ENCODE measurements at places on chromosomes 1 and 21.

DNA sequence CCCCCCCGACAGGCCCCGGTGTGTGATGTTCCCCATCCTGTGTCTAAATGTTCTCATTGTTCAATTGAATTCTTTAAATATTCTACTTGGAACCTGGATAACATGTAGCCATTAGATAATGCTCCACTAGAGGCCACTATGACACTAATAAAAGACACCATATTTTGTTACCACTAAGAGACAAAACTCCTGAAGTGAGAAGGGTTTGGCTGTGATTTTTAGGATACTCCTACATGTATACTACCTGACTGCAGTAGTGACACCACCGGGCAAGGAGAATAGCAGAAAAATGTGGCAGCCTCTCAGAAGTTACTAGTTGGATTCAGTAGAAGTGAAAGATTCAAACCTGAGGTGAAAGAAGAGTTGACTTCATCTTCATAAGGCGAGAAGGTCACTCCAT lies 36.0 kb downstream of the F5 start:
- no peak for DNase-seq

DNA sequence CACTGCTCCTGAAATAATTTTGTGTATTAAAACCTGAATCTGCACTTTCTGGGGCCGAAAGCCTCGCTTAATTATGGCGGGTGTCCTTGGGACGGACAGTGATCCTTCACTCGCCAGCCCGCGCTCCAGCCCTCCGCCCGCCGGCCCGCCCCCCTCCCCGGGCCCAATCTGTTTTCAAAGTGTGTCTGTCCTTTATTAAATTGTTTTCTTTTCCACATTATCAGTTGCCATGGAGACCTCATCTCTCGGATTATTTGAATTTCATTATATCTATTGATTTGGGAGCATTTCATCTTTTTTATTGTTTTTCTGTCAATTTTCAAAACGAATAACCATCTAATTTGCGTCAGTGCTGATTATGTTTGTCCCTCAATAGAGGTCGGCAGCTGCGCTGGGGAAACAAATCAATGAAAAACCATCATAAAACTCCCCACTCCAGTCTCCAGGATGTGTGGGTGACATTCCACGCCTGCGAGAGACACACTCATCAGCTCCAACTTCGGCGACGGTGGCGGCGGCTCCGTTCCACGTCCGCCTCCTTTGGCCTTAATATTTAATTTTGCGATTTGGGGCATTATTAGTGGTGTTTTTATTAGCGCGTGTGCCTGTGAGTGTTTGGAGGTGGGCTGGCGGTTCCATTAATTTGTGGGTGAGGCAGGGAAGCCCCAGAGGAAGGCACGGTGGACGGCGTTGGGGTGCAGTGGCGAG lies 123.9 kb downstream of the CASZ1 start:
- no peak for DNase-seq

DNA sequence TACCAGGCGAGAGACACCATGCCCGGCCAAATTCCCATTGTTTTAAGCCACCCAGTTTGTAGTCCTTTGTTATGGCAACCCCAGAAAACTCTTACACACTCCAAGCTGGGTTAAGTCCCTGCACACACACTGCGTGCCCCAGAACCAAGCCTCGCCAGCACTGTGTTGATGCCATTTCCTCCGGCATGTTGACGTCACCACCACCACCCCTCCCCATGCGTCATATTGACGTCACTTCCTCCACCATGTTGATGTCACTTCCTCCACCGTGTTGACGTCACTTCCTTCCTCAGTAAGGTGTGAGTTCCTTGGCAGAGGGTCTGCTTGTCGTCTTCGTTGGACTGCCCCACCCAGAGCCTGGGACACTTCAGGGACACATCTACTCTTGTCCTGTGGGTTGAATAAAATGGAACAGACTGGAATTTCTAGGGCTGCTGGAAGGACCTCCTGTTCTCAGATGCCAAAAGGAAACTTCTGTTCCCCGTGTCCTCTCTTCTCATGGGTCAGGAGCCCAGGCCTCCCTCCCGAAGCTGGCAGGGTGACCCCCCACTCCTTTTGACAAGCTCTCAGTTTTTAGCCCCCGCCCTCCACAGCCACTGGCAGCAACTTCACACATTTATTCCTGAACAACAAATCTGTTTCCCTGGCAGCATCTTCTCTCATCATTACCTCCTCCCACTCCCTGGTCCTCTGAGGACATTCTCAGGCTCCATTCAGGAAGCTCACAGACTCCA lies 643.3 kb downstream of the NPHP4 start:
- no peak for DNase-seq

DNA sequence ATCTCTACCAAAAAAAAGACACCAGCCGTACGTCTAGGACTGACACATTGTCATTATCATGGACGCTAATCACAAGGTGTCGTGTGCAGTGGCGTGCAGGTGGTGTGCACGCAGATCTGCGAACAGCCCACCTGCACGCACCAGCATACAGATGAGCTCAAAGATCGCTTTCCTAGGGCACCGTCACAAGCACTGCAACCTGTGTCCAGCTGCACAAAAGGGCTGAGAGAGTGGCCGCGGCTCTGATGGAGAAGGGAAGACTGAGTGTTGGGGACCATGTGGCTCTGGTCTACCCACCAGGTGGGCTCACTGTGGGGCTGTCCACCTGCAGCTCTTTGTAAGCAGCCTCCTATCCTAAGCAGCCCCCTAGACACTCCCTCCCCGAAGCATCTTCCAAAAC lies 50.9 kb downstream of the S100B start:
- DNase-seq: no peak

DNA sequence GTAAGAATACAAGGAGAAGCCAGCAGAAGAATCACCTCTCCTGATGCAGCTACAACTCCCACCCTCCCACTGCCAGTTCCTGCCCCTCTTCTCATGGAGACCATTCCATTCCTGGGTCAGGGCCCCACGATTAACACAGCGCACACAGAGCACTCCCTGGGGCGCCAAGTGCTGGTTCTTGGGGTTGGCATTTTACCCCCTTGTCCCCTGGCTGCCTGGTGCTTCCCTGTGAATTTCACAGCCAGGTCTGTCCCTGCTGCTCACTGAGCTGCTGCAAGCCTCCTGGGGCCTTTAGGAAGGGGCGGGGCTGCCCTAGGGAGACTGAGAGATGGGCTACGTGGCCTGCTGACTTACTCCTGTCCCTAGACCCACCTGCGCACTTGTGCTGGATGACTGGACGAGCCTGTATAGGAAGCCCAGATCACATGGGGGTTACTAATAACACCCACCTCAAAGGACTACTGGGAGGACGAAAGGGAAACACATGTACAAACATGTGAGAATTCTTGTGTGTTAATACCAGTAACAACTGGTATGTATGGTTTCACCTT lies 4.8 kb downstream of the ZNF672 start:
- no peak for DNase-seq

- DNase-seq: no peak
Measured at GRCh38 chr21:45997495-45998275, 16.1 kb downstream of the COL6A1 start.

DNA sequence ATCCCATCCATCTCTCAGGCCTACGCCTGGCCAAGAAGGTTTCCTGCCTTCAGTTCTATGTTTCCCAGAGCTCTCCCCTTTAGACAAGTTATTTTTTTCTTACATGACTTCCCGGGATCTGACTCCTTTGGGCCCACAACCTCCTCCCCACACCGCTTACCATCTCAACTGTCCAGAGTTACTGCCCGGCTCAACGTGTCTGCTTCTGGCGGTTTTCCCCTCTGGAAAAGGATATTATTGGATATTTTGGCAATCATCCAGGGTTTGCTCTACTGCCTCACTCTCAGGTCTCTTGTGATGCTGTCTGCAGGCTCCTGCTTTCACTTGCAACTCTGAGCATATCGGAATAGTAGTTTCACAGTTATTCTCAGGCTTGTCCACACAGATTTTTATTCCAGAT lies 318.2 kb upstream of the CAMK1G start:
- DNase-seq: no peak

GRCh38 chr1:169106921-169107602 lies 572 bp downstream of the ATP1B1 start:
- no peak for DNase-seq

DNA sequence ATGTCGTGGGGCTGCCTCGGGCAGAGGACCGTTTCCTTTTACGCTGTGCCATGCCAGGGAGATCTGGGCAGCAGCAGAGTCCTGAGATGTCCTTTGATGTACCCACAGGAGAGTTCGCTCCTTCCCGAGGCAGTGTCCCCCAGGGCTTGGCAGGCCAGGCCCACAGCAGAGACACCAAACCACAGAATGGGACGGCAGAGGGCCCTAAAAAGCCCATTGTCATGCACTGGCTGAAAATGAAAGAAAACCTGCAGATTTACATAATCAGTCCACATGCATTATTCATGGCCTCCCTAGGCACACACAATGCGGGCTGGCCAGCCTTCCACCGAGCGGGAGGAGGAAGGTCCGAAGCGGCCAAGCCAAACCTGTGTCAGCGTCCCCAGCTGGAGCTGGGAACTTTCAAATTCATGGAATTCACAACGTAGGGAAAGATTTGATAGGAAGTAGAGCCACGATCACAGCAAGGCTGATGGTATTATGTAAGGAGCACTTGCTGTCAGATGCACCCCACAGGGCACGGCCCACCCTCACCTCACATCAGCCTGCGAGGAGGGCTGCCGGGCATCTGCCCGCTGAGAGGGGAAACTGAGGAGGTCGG lies 25.3 kb upstream of the EFHD2 start:
- DNase-seq: no peak

GRCh38 chr1:99820546-99820945 lies 29.6 kb upstream of the AGL start:
- no peak for DNase-seq

GRCh38 chr1:209134001-209134400 lies 449.5 kb upstream of the CAMK1G start:
- DNase-seq: no peak

GRCh38 chr1:225435957-225436392 lies 8.1 kb upstream of the LBR start:
- DNase-seq: no peak

- no peak for DNase-seq
Measured at GRCh38 chr1:81446000-81446669, 354.6 kb upstream of the ADGRL2 start.

DNA sequence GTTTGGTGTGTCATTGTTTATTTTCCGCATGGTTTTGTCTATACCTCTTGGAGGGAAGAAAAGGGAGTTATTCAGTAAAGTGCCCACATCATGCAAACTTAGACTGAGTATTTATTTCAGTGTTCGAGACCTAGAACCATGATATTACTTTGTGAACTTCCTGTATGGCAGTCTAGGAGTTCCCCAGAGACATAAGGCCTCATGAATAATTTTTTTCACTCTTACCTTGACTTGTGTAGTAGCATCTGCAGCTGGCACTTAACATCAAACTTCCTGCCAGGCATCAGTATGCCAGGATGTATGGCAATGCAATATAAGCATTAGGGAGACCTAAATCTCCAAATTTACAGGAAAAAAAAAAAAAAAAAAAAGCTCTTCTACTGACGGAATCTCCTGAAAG lies 287.7 kb downstream of the NEGR1 start:
- DNase-seq: no peak

DNA sequence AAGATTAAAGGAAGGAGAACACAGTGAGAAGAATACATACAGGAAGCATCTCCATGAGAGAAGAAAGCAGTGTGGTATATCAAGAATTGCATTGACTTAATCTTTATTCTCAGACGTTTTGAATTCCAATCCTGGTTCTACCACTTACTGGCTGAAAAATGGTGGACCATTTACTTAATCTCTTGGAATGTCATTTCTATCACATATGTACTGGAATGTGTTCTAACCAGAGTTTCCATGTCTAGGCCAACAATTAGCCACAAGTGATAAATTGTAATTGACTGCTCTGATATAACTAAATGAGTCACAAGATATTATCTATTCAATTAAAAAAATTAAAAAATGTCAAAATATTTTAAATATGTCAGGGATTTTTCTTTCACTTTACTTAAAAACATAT lies 626.1 kb downstream of the PTPRC start:
- DNase-seq: no peak

DNA sequence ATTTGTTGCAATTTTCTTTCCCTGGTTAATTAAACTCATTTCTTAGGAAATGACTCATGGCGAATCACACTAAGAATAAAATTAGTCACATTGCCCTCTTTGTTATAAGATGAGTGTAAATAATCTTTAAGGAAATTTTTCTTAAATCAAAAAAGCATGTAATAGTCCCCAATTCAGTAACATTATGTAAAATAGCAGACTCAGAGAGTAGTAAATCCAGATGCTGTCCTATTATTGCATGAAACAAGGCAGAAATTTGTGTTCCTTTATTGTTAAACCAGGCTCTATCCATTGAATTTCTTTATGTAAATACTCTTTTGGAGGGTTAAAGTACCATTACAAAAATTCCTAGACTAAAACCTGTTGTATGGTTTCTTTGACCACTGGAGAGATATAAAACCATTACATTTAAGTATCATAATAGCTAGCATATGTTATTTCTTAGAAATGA lies 154.5 kb upstream of the C1orf87 start:
- no peak for DNase-seq

DNA sequence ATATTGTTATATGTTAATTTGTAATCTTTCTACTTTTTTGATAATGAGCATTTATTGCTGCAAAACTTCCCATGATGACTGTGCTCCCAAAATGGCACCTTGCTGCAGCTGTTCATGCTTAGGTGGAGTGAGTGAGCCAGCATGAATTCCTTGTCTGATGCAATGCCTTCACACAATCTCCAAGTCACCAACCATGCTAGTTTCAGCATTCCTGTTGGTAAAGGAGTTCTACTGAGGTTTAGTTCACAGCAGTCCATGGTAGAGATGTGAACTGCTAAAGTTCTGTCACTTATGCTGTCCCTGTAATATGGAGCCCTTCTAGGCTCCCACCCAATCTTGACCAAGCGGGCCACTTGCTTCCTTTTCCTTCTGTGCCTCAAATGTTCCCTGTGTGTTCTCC lies 26.2 kb upstream of the PRKACB start:
- no peak for DNase-seq

DNA sequence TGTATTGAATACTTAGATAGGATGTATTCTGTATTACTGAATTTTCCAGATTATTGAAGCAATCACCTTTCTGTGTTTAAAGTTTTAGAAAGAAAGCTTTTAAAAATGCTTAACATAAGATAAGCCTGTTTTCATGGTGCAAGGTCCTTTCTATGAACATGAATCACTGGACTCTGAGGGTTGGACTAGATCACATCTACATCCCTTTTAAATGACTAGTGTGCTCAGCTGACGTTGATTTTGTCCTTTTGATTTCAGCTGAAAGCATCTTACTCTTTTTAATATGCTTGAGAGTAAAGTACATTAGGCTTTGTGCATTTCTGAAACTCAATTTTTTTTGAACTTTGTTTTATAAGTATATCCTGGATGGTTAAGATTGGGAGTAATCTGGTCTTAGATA lies 16.2 kb downstream of the MIER1 start:
- DNase-seq: no peak

GRCh38 chr1:74681001-74681400 lies 7.4 kb upstream of the ERICH3 start:
- no peak for DNase-seq

GRCh38 chr1:26265405-26265804 lies 14.5 kb upstream of the SH3BGRL3 start:
- no peak for DNase-seq
